ENCODE measurements at places on chromosomes 16 and 17.

- DNase-seq: no peak
These were observed 3.8 kb downstream of the SLC46A1 start for GRCh38 chr17:28402224-28402630.

- DNase-seq: no peak
These were observed 58.1 kb upstream of the TMC5 start for GRCh38 chr16:19359556-19359955.

GRCh38 chr16:74505011-74505410, 83.7 kb upstream of the CLEC18B start:
- DNase-seq: no peak

DNA sequence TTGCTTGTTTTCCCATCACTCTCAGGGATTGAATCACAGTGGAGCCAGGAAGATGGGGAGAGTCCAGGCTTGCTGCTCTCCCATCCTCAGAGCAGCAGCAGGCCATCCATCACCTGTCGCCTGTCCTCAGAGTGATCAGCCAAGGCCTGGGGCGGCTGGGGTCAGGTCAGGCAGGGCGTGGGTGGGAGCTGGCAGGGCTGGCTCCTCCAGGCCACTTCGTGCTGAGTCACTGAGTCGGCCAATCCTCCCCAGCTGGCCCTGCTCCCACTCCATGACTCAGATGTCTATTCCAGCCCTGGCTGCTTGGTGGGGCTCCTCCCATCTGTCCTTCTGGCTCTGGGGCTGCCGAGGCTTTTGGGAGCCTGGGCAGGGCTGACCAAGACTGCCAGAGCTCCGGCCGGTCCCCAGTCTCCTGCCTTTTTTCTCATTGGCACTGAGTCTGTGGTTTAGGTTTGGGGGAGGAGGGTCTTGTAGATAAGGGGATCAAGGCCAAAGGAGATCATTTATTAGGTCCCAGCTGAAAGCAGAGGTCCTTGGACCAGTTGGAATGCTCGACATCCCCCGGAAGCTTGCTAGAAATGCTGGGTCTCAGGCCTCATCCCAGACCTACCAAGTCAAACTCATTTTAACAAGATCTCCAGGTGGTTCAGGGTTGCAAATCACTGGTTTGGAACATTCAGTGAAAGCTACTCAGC, 72.7 kb downstream of the ABCC1 start:
- no peak for DNase-seq

GRCh38 chr17:10177131-10177912, 21.1 kb downstream of the GAS7 start:
- DNase-seq: no peak

- no peak for DNase-seq
These were observed 66.3 kb downstream of the MPRIP start for GRCh38 chr17:17108451-17109049.

GRCh38 chr16:89489898-89490438, 393 bp downstream of the ANKRD11 start:
- peak; percentile 27 for DNase-seq

- DNase-seq: no peak
These were observed 9.2 kb downstream of the COL1A1 start for GRCh38 chr17:50192144-50192617.

DNA sequence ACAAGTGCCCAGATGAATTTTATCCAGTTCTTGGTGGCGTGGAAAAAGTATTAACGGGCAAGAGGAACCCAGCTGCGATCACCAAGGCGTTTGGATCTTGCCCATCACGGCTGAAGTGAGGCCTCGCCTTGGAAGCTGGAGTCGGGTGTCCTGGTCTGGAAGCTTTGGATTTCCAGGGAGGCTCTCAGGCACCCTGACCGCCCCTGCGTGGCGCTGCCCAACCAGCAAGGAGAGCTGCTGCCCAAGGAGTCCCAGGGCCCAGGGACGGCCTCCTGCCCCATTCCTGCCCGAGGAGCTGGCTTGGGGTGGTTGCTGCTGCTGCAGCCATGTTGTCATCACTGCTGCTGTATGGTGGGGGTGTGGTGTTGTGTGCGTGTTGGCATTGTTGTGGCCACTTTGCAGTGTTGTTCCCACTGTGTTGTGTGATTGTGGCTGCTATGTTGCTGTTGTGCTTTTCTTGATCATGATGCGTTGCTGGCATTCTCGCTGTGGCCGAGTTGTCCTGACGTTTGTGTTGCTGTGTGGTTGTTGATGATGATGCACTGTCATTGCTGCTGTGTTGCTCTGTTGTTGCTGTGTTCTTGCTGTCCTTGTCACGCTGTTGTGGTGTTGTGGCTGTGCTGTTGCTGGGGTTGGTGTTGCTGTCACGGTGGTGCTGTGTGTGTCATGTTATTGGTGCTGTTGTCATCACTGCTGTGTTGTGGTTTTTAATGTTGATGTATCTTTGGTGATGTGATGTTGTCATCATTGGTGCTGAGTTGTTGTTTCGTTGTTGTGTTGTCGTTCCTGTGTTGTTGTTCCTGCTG, 318.8 kb downstream of the C16orf95 start:
- no peak for DNase-seq

DNA sequence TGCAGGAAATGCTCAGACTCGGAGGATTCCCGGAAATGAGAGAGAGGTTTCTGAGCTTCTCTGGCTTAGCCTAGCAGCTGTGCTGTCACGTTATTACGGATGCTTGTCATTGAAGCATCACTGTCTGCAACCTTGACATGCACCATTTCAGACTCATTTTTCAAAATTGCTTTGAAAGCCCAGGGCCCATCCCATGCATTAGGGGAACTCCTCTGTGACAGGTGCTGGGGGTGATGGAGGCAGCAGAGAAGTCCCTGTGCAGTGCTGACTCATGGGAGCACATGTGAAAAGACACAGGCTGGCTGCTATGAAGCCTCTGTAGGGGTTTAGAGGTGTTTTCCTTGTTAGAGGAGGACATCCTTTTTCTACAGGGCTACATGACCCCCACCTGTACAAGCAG, 214.0 kb upstream of the MPHOSPH6 start:
- no peak for DNase-seq

DNA sequence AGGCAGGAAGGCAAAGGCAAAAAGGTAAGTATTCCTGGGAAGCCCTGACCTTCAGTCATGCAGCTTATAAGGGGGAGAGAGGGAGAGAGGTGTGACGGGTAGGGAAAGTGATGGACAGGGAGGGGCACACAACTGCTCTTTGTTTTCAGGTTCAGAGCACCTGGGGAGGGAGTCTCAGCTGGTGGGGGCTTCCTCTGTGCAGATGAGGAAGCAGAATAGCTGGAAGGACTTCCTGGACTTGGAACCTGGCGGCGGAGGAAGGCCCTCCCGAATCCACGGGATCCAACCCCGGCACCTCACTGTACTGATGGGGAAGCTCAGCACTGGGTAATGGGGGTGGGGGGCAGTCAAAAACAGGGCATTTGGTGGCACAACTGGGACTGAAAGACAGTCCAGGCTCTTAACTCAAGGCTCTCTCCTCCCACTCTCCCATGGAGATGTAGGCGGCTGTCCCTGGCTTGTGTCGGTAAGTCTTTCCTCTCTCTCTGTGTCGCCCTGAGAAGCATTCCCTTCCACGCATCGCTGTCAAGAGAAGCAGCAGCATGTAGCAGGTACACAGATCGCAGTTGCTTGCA, 11.9 kb upstream of the PITPNM3 start:
- no peak for DNase-seq

- DNase-seq: no peak
These were observed 12.8 kb upstream of the NGFR start for GRCh38 chr17:49482144-49482817.

GRCh38 chr17:61023996-61024395, 346.3 kb downstream of the BCAS3 start:
- no peak for DNase-seq

- DNase-seq: no peak
These were observed 13.4 kb downstream of the DEF8 start for GRCh38 chr16:89961920-89962319.

DNA sequence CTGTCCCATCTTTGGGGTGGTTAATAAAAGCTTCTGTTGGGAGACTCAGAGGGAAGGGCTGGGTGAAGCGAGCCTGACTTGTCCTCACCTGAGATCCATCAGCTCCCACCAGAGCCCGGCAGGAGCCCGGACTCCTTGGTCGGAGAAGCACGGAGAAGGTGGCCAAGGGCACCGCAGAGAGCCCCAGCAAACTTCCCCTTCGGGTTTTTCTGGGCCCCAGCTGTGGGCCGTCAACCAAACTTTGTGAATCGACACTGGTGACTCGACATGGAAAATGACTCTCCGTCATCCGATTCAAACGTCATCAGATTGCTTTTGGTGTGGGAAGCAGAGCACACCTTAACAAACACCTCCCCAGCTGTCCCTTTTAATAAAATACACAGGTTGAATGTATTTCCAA, 21.4 kb downstream of the ENPP7 start:
- no peak for DNase-seq

- DNase-seq: no peak
These were observed 1.3 kb downstream of the PRPSAP2 start for GRCh38 chr17:18859256-18859655.

GRCh38 chr16:15974057-15974456, 24.6 kb downstream of the ABCC1 start:
- DNase-seq: no peak

DNA sequence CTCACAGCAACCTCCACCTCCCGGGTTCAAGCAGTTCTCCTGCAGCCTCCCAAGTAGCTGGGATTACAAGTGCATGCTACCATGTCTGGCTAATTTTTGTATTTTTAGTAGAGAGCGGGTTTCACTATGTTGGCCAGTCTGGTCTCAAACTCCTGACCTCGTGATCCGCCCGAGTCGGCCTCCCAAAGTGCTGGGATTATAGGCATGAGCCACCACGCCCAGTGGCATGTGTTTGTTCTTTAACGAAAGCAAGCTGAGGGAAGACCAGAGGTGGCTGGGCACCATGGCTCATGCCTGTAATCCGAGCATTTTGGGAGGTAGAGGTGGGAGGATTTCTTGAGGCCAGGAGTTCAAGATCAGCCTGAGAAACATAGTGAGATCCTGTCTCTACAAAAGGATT, 18.1 kb downstream of the TNFRSF13B start:
- no peak for DNase-seq

- no peak for DNase-seq
These were observed 8.7 kb downstream of the HOXB1 start for GRCh38 chr17:48522031-48522653.

- DNase-seq: no peak
These were observed 538 bp downstream of the TM4SF5 start for GRCh38 chr17:4772235-4772613.

- peak; percentile 73 for DNase-seq
These were observed 1.8 kb downstream of the RAI1 start for GRCh38 chr17:17682737-17683680.

- no peak for DNase-seq
These were observed 174.9 kb downstream of the SEC14L1 start for GRCh38 chr17:77315551-77316190.

DNA sequence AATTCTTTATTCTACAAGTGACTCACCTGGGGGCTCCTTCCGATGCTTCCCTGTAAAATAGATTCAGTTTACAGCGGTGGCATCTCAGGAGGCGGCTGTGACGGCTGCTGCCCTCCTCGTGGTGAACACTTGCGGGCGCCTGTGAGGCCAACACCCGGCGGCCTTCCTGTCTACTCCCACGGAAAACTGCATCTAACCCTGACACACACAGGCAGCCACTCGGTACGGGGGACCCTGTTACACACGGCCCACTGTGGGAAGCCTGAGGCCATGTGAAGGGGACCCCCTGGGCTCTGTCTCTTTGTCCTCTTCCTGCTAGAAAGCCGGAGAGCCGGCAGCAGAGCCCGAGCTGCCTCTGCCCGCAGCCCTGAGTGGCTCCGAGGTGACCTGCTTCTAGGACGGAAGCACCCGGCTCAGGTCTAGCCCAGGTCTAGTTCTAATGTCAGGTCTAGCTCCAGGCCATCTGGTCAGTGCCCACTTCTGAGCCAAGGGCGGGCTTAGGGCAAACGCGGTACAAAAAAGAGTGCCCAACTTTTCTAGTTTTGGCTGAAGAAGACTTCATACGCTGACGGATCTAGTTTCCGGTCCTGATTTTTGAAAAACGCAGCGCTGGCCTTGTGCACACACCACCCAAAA, 159.4 kb downstream of the ENGASE start:
- no peak for DNase-seq

DNA sequence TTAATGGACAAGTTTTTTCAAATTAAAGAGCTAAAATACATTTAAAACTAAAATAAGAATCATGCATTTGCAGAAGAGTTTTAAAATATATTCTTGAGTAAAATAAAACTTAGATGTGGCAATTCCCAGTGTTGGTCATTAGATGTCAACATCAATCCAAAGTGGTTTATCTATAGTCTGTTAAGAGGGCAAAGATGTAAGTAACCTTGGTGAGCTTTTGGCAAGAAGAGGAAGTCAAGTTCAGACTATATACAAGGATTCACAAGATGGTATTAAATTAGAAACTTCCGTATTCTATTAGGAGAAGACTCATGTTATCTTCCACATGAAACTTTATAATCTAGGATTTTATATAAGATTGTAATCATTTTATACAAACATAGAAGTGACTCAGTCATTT, 73.1 kb downstream of the CEP95 start:
- no peak for DNase-seq

GRCh38 chr17:78812855-78813254, 27.8 kb downstream of the USP36 start:
- DNase-seq: no peak

DNA sequence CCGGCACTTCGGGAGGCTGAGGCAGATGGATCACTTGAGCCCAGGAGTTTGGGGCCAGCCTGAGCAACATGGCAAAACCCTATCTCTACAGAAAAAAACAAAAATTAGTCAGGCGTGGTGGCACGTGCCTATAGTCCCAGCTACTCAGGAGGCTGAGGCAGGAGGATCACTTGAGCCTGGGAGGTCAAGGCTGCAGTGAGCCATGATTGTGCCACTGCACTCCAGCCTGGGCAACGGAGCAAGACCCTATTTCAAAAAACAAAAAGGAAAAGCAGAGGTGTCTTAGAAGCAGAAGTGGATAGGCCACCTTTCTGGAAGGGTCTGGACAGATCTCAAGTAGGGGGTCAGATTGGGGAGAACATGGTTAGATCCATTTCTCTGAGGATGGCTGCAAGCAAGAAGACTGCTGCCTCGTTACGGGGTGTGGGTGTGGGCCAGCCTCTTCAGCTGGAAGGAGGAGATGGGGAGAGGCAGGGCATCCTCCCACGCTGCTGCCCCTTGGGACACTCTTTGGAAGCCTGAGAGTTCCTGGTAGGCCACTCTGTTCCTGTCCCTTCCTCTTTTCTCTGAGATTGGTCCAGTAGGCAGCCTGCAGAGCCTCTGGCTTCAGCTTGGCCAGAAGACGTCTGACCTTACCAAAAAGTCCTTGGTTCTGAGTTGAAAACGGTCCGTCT, 208.0 kb downstream of the MSI2 start:
- DNase-seq: no peak

All from CD4-positive, alpha-beta T cell treated with Interleukin-17A for 4 hours (primary cell).